ENCODE measurements at places on chromosomes 4 and X.

DNA sequence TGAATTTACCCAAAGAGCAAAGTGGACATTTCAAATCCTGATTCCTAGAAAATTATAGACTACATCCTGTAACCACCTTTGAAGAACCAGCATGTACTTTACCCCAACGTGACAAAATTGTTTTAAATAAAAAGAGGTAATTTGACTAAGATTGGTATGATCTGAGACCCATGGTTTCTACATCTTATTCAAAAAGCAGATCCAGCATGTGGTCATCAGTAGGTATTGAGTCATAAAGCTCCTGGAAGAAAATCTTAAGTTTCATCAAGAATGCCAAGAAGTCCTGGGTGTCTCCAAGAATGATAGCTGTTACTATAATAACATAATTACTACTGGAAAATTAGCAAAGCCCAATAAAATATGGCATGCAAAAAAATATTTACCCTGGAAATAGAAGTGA, 61.8 kb downstream of the NFKB1 start:
- DNase-seq: no peak

DNA sequence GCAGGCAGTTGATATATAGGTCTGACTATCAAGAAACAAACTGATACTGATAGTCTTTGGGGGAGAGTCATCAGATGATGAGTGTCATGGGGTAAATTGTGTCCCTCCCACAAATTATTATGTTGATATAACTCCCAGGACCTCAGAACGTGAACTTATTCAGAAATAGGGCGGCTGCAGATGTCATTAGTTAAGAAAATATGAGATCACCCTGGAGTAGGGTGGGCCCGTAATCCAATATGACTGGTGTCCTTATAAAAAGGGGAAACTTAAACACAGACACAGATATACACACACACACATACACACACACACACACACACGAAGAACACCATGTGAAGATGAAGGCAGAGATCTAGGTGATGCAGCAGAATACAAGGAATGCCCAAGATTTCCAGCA, 32.7 kb upstream of the ARHGEF9 start:
- DNase-seq: no peak

DNA sequence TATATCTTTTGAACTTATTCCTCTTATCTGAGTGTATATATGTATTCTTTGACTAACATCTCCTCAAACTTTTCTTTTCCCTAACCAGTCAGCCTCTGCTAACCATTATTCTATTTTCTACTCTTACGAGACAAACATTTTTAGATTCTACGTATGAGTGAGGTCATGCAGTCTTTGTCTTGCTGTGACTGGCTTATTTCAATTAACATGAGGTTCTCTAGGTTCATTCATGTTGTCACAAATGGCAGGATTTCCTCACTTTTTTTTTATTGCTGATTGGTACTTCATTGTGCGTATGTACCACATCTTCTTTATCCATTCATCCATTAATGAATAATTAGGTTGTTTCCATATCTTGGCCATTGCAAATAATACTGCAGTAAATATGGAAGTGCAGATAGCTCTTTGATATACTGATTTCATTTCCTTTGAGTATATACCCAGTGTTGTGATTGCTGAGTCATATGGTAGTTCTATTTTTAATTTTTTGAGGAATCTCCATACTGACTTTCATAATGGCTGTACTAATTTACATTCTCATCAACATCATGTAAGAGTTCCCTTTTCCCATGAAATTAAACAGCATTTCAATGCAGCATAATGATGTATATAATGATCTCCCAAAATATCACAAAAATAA, 80.1 kb downstream of the HS3ST1 start:
- no peak for DNase-seq

- DNase-seq: no peak
These were observed 7.5 kb upstream of the SPINK2 start for GRCh38 chr4:56828784-56829535.

- peak; percentile 74 for DNase-seq
These were observed at the start of gene TSPAN5 for GRCh38 chr4:98658287-98659105. TSS of gene TSPAN5 (minus strand) at chr4:98658611.

GRCh38 chr4:102399021-102399420, 53.7 kb upstream of the SLC39A8 start:
- no peak for DNase-seq

DNA sequence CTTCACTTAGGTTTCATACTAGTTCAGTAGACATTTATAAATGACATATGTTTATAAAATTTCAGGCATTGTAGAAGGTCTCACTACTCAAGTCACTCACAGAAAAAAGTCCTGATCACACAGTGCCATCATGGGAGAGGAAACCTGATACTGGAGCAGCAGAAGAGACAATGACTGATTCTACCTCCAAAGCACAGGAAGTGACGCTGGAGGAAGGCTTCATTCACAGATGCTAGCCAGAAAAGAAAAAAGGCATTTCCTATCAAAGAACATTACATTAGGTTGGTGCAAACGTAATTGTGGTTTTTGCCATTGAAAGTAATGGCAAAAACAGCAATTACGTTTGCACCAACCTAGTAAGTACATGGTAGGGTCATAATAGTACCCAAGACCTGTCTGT, 79.5 kb downstream of the RASGEF1B start:
- DNase-seq: no peak

DNA sequence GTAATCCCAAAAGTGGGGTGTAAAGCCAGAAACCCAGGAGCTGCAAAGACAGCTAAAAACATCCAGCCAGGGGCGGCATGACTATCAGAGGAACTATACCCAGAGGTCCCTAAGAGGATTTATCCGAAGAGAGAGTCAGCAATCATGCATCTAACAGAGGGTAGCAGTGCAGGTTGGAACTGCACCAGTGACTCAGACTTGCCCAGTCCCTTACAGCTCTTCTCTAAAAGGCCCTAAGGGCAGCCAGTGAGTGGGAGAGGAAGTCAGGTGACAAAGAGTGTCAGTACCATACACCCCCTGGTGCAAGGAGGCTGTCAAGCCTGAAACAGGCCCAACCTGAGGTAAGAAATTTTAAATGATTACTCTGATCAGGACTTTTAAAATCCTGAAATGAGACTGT, 88.1 kb downstream of the CAMK2D start:
- DNase-seq: peak; percentile 9

GRCh38 chr4:61380865-61381264, 180.7 kb downstream of the ADGRL3 start:
- no peak for DNase-seq

- no peak for DNase-seq
These were observed 342.6 kb downstream of the C4orf33 start for GRCh38 chr4:129438456-129438981.

DNA sequence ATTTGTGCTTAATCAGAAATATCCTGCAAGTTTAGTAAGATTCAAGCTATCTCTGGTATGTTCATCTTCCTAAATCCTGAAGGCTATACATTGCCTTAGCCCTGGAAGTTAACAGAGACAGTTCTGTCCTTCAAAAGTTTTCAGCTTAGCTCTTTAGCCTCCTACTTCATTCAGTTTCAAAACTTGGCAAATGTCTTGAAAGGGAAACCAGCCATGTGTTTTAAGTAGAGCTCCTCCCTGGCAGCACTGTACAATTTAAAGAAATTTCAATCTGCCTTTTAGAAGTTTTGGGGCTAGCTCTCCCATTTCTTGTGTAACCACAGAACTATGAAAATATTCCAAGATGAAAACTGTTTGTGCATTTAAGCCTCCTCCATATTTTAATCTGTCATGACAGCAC, 47.0 kb downstream of the FANCB start:
- DNase-seq: no peak

GRCh38 chr4:110666030-110666429, 43.2 kb upstream of the PITX2 start:
- no peak for DNase-seq

- no peak for DNase-seq
These were observed 43.5 kb downstream of the MID1 start for GRCh38 chrX:10576777-10577447.

DNA sequence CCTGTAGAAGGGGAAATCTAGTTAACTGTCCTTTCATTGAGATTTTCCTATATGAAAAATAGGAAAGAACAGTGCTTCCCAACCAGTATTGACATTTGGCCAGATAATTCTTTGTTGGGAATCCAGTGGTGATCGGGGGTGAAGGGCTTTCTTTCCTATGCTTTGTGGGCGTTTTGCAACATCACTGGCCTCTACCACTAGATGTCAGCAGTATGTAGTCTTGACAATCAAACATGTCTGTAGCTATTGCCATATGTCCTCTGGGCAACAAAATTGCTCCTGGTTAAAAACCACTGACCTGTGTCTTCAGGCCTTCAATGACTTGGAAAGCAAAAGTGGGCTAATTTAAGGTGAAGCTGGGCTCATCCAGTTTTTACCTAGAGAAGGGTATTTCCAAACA, 658.5 kb downstream of the DACH2 start:
- DNase-seq: no peak

DNA sequence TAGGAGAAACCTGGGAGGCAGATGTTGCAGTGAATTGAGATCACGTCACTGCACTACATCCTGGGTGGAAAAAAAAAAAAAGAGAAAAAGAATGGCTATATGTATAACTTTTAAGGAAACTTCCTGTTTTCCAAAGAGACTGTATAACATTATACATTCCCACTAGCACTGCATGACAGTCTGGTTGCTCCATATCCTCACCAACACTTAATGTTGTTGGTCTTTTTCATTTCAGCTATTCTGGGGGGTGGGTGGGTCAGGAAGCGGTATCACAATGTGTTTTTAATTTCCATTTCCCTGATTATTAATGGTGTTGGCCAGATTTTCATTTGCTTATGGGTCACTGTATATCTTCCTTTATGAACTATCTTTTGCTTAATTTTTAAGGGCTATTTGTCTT, 13.4 kb downstream of the LRIT3 start:
- DNase-seq: no peak

DNA sequence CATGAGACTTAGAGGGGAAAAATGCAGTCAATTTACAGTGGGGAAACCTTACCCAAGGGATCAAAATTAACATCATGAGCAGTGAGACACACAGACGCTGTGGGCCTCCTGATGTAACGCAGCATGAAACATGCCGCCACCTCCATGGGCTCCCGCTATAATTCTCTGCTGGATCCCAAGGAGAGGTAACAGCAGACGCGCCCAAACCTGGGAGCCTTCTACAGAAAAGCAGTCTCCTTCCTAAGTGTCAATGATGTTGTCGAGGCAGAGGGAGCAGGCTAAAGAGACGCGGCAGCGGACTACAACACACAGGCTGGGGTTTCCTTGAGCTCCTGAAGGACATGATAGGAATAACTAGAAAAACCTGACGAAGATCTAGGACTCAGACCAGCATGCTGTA, 142.3 kb downstream of the AFAP1 start:
- no peak for DNase-seq

DNA sequence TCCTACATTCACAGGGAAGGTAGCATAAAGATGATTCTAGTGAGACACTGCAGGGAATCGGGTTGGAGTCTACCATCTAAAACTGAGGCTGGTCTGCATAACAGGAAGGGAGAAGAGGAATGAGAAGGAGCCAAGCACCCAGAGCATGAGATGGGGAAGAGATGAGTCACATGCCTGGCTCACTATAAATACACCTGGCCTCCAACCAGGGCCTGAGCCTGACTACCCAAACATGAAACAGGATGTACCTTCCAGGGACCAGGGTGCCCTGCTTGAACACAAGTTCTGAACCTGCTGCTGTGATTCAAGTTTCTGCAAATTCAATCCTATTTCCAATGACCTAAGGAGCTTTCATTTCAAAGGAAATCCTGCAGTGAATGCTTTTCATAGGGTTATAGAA, 24.9 kb downstream of the CD99L2 start:
- no peak for DNase-seq

- DNase-seq: no peak
These were observed 2.4 kb downstream of the LONRF3 start for GRCh38 chrX:118976599-118977340.

- DNase-seq: no peak
These were observed 10.1 kb downstream of the OTOP1 start for GRCh38 chr4:4216648-4217047.

DNA sequence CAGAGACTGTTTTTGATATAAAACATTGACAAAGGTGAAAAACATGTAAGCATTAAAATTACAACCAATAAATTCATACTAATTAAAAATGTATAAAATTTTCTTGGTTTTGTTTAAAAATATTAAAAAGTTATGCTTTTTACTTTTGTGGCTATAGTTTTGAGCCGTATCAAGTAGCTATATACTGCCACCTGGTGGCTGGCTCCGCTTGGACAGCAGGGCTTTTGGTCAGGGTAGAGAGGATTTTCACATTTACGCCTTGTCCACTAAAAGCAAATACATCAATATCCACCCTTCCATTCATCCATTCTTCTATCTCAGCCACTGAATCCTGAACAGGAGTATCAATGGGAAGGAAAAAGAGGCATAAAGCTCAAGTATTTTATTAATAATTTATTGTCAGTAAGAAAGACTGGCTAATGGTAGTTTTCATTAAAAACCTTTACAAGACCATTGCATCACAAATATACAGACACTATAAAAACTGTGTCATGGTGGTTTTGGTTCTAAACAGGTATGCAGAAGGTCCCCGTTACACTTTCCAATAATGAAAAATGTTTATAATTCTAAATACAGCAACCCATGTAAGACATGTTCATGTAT, 32.1 kb upstream of the MTNR1A start:
- DNase-seq: peak; percentile 24

- no peak for DNase-seq
These were observed 87.1 kb upstream of the PRPS1 start for GRCh38 chrX:107541244-107541643.

- DNase-seq: no peak
These were observed 187.3 kb downstream of the ANAPC10 start for GRCh38 chr4:144910723-144911122.

- DNase-seq: no peak
These were observed 10.8 kb downstream of the NOX1 start for GRCh38 chrX:100863326-100863864.

GRCh38 chr4:21413807-21414370, 534.7 kb downstream of the KCNIP4 start:
- no peak for DNase-seq

DNA sequence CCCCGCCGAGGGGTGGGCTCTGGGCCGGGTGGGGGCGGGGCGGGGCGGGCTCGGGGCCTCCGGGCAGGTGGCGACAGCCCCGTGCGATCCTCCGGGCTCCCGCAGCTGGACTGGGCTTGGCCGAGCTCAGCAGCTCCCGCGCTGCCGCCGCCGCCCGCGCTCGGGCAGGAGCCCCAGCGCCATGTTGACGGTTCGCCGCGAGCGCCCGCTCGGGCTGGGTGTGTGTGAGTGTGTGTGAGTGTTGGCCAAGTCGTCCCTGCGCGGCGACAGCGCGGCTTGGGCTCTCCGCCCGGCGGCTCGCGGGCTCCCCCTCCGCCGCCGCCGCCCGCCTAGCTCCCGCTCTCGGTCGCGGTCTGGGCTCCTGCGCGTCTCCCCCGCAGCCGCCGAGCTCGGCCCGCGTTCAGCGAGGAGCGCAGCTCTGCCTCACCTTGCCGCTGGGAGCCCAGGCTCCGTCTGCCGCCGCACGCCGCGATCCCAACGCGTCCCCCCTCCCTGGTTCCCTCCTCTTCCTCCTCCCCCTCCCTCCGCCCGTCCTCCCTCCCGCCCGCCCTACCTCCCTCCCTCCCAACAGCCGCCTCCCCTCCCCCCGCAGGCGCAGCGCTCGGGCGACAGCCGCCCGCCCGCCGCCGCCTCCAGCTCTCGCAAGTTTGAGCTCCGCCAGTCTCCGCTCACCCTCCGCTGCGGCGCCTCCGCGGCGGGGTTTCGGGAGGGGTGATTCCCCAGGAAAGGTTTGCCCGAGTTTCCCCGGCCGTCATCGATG, at the start of gene BCOR:
Gene BCOR (minus strand): TSS at position 455 of the 760 bp plus-strand sequence. CDS start 20,029 bp downstream, outside the sequence.
- DNase-seq: peak; percentile 47

- no peak for DNase-seq
These were observed 27.3 kb upstream of the XAGE2 start for GRCh38 chrX:52341493-52341892.
